ENCODE measurements at places on chromosomes 3 and 15.
A peak's percentile ranks its signal among the peaks of the same experiment; 100 is the strongest.

DNA sequence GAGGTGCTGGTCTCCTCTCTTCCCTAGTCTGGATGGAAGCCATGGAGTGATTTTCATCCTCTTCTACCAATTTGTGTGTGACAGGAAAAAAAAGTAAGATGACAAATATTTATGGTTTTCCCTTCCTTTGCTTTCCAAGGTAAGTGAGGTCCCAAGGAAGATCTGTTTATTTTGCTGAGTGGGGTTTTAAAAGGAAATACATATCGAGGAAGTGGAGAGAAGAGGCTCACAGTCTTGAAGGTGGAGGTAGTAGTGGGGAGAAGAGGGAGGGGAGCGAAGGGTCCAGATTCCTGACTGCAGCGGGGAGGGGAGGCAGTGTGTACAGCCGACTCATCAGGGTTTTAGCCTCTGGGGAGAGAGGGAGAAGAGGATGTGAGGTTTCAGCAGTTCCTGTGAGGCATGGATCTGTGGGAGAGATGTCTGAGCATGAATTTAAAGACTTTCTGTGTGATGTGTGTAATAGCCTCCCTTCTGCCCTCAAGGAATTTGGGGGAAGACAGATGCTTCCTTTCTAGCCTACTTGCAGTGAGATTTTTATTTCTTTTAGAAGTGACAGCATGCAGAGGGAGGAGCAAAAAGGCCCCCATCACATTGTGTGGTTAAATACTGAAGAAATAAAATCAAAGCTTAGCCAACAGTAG is 272.4 kb downstream of the THRB start:
- no peak for DNase-seq

- no peak for DNase-seq
Observed at GRCh38 chr3:97670952-97671351, 93.6 kb upstream of the ARL6 start.

DNA sequence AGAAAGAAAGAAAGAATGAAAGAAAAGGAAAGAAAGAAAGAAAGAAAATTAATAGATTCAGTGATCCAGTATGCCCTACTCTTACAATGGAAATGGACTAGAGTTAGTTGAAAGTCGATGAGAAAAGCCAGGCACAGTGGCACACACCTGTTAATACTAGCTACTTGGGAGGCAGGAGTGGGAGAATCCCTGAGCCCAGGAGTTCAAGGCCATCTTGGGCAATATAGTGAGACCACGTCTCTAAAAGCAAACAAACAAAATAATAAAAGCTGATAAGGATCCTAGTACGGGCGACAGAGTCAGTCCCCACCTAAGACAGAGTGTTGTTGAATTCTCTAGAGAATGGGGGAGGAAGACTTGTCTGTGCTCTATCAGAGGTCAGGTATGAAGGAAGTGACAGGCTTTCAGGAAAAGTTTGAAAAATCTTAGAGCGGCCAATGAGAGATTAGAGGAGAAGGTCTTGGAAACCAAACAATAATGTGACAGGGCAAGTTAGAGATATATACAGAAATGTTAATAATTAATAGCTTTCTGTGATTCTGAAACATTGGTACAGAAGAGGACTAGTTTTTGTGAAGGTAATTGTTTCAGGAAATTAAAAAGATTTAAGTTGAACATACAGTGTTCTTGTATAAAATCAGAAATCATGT is 117.9 kb upstream of the PTX3 start:
- no peak for DNase-seq

DNA sequence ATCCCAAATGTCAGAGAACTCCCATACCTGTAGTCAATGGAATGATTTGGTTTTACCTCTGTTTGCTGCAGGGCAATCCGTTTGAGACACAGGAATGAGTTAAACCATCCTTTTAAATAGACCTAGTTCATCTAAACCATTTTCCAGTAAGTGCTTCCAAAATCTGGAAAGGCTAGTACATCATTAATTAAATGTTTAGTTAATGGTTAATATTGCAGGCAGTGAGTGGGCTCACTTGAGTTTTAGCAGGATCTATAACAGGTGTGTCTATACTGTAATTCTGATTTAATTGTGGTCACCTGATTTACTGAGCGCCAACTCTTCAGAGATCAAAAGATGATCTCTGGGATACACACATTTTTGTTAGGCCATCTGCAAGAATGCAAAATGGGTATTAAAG is 353.9 kb upstream of the ROPN1 start:
- no peak for DNase-seq

- DNase-seq: no peak
Observed at GRCh38 chr15:45186771-45187577, 792 bp downstream of the SHF start.

GRCh38 chr3:143363276-143363675 is 243.7 kb downstream of the CHST2 start:
- no peak for DNase-seq

DNA sequence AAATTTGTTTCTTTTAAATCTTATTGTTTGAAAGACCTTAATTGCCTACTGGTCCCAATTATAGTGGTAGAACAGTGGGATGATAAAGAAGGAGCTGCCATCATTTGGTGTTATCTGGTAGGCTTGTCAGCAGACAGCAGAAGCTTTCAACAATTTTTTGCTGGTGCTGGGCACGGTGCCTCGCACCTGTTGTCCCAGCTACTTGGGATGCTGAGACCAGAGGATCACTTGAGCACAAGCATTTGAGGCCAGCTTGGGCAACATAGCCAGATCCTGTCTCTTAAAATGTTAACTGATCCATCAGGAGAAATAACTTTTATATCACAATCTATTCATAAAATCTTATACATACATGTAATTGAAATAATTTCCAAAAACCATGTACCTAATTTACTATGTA is 36.0 kb downstream of the SENP5 start:
- no peak for DNase-seq

- DNase-seq: no peak
Observed at GRCh38 chr3:104960579-104960978, 406.1 kb upstream of the ALCAM start.

DNA sequence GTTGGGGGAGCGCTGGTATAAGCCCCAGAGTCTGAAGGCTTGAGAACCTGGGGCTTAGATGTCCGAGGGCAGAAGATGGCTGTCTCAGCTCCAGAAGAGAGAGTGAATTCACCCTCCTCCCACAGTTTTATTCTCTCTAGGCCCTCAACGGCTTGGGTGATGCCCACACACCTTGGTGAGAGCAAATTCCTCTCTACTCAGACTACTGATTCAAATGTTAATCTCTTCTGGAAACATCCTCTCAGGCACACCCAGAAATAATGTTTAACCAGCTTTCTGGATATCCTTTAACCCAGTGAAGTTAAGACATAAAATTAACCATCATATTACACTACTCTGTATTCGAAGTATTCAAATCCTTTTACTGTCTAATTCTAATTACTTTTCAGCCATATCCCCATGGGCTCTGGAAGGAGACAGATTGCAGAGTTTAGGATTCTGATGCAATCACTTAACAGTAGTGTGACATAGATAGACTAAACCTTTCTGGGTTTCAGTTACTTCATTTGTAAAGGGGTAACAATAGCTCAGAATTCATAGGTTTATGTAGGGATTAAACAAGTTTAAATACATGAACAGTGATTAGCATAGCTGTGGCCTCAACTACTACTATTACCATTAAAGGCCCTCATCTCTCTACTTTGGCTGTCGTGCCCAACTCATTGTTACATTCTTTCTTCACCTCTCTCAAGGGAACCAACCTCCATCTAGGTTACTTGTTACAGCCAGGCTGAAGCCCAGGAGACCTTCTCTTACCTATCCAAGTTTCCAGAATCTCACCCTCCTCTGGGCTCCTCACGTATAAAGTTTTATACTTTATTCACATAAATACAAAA is 25.7 kb upstream of the ANO10 start:
- no peak for DNase-seq

DNA sequence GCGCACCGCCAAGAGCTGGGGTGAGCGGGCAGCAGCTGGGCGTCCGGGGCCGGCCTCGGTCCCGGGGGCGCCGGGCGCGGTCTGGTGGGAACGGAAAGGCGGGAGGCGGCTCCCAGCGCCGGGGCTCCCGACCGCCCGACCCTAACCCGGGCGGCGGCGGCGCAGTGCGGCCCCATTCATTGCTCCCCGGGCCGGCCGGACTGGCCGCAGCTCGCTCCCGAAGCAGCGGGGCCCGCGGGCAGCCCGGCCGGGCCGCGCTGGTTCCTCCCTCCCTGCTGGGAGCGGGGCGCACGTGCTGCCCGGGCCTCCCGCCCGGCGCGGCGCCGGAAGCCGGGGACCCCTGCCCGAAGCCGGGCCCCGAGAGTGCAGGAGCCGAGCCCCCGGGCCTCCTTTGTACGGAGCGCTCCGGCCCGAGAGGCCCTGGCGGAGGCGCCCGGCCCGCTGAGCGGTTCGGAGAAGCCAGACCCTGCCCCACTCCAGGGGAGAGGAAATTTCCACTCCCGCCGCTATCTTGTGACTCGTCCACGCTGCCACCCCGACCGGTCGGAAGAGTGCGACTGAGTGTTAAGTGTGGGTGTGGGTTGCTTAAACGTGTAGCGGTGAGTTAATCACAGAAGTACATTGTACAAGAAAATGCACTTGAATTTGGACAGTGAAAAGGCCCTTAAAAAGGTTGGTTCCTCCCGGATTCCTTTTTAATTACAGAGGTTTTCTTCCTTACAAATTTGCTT is 613 bp downstream of the ATP1B3 start:
- DNase-seq: peak; percentile 63

- no peak for DNase-seq
Observed at GRCh38 chr3:172325461-172325860, 122.8 kb downstream of the GHSR start.

DNA sequence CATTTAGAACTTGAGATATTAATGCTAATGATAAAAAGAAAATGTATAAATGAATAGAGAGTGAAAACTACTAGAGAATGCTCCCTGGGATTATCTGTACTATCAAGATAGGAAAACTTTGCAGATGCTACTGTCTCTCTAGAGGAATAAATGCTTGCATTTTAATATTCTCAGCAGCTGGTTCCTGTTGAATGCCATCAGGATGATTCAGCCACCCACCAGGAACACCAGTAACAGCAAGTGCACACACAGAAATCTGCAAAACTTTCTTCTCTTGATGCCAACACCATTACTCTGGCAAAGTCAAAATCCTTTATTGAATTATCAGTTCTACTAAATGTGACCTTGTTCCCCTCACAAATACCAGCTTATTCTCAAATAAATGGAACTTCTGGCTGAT is 148.4 kb downstream of the TIGIT start:
- DNase-seq: no peak

DNA sequence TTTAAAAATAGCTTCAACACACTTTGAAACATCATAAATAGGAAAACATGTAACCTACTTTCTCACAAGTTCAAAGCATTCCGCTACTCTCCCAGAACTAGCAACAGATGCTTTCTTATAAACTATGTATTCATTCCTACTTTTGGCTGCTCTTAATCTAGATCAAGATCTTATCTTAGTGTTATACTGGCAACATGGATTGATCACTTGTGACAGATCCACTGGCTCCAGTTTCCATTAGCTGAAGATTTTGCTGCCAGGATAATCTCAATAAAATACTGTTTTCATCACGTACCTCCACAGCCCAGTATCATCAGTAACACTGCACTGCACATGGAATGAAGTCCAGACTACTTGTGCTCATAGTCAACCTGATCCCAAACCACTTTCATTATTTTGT is 491.7 kb upstream of the AGTR1 start:
- DNase-seq: no peak

GRCh38 chr15:73964736-73965093 is 27.4 kb downstream of the STOML1 start:
- DNase-seq: peak; percentile 67

DNA sequence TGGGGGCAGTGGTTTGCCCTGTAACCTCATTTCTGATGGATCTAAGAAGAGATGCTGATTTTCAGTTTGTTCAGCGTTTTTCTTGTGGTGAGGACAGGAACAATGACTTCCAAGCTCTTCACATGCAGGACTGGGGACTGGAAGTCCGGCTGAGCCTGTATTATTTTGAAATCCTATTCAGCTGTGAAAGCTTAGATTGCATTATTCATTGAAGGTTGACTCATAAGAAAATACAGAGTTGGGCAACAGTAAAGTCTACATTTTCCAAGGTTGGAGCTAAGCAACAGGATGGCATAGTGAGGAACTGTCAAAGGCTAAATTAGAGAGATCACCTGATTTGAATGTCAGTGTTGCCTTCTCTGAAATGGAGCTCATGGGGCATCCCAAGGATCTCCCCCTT is 230.9 kb upstream of the FEZF2 start:
- no peak for DNase-seq

GRCh38 chr3:144501467-144501866 is 529.8 kb downstream of the DIPK2A start:
- no peak for DNase-seq

All from erythroblast (primary cell).